ENCODE measurements at places on chromosomes 12 and 14. TPM values are rescaled to one million over a fixed set of nuclear protein-coding genes. Genes with fewer than 3 reads are reported as not detected.

- no peak for DNase-seq
These were observed 27.8 kb upstream of the NEDD1 start for GRCh38 chr12:96879301-96879700.

GRCh38 chr14:102418169-102418852 is 55.6 kb downstream of the TECPR2 start:
- no peak for DNase-seq

DNA sequence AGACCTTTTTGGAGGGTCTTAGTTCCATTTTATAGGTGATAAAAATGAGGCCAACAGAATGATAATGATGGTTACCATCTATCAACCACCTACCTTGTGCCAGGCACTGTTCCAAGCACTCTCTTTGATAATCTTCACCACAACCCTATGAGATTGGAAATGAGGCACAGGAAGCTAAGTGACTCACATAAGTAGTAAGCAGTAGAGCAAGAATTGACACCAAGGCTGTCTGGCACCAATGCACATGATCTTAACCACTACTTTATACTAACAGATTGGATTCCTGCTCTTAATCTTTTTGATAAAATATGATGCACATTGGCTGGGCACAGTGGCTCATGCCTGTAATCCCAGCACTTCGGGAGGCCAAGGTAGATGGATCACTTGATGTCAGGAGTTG is 91.4 kb downstream of the DRAM1 start:
- no peak for DNase-seq

GRCh38 chr12:123512838-123513665 is 20.5 kb downstream of the RILPL1 start:
- no peak for DNase-seq

DNA sequence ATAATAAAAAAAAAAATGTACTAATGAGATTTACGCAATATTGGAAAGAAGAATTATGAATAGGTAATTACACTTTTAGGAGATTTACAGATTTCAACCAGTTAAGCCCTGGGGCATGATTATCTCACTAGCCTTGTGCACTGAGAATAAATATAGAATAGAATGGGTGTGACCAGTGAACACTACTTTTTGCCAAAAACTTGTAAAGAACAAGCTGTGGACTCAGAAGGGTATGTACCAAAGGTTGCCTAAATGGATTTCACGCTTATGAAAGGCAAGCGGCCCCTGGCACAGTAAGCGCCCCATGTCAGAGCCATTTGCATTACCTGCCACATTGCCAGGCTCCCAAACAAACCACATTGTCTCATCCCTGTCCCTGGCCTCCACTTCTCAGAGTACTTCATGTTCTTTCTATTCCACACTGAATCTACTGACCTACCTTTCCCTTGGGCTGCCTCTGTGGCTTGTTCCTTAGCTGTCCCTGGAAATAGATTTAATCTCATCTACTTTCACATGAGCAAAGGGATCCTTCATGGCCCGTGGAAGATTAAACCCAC is 170.6 kb upstream of the DIO2 start:
- no peak for DNase-seq

GRCh38 chr14:32534145-32534544 is 205.0 kb downstream of the AKAP6 start:
- no peak for DNase-seq

The WIF1 gene
- total RNA-seq = not detected

DNA sequence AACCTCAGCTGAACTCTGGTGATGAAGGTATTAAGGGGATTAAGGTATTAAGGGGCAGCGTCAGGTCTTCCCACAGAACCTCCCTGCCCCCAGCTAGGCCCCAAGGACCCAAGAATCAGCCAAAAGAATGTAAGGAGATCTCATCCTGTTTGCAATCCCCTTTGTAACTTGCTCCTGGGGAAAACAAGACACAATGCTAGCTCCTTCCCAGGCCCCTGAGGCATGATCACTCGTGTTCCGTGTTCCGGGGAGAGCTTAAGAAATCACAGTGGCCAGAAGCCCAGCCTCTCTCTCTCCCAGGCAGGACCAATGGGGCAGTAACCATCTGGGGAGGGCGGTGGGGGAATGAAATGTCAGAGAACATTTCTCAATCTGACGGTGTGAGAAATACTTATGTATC is 33.2 kb downstream of the PIGH start:
- DNase-seq = no peak

The MANSC1 gene
- 22.9 TPM for total RNA-seq
